Heart right ventricle (tissue), 16 donors: ENCODE measurements at places on chromosomes 16 and 17. TPM values are rescaled to one million over a fixed set of nuclear protein-coding genes. Genes with fewer than 3 reads are reported as not detected.

Gene CAPNS2
- polyA plus RNA-seq = 0.06 TPM

DNA sequence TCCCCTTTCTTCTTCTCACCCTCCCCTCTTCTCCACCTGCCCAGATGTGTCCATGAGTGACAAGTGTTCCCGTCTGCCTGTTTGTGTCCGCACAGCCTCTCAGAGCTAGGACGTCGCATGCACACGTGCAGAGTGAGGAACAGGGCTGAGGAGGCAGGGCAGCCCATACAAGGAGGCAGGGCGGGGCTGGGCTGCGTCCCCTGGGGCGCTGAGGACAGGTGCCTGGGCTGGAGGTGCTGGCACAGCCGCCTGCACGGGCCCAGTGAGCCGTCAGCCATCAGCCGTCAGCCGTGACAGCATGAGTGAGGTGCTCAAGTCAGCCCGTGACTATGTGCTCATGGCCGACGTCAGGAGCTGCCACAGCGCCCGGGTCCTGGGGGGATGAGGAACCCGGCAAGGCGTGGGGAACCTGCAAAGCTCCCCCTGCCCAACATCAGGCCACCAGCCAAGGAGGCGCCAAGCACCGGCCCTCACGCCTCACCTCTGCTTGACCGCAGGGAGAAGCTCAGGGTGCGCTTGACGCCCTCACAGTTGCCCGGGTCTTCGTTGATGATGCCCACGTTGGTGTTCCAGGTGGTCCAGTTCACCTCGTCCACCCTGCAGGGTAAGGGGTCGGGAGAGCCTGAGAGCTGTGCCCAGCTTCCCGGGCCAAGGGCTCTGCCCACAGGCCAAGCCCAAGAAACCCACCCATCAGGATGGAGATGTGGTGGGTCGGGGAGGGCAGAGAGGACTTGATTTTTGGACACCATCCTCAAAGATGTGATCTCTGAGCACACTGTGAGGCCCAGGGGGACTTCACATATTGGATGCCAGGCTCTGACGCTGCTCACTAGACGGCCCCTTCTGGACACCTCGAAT lies 13.7 kb upstream of the TRPV3 start:
- DNase-seq = no peak

Gene KCNH6
- not detected for polyA plus RNA-seq

GRCh38 chr17:80881306-80881705 lies 110.3 kb upstream of the CHMP6 start:
- no peak for DNase-seq

DNA sequence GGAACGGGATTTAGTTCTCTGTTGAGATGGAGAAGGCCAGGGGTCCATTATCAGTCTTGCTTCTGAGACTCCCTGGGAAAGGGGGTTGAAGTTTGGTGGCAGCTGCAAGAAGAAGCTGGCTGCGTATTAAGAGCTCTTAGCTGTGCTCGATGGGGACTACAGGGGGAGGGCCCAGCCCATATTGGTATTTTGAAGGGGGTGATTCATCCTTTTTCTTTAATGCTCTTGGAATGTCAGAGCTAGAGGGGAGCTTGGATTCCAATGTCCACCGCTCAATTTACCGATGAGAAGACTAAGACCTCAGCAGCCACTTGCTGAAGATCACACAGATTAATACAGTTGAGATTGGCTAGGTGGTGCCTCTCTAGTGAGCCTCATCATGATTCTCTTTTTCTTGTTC lies 5.0 kb downstream of the NOG start:
- DNase-seq = no peak

Gene PRR35
- not detected for polyA plus RNA-seq

DNA sequence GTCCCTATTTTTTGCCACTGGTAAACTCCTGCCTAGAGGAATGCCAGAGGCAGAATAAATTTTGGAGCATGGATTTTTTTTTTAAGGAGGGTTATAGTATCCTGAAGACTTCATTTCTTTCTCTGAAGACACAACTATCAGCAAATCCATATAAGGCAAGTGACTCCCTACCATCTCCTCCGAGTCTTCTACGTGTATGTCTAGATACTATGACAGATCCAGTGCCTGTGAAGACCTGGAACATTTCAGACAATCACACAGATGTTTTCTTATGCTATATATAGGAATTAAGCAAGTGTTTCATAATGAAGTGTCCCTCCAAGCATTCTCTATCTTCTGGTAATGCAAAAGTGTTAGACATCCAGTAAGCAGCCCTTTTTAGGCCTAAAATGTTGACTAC lies 255.5 kb upstream of the TBX2 start:
- no peak for DNase-seq

GRCh38 chr16:88014954-88015805 lies 63.9 kb downstream of the BANP start:
- DNase-seq = no peak

DNA sequence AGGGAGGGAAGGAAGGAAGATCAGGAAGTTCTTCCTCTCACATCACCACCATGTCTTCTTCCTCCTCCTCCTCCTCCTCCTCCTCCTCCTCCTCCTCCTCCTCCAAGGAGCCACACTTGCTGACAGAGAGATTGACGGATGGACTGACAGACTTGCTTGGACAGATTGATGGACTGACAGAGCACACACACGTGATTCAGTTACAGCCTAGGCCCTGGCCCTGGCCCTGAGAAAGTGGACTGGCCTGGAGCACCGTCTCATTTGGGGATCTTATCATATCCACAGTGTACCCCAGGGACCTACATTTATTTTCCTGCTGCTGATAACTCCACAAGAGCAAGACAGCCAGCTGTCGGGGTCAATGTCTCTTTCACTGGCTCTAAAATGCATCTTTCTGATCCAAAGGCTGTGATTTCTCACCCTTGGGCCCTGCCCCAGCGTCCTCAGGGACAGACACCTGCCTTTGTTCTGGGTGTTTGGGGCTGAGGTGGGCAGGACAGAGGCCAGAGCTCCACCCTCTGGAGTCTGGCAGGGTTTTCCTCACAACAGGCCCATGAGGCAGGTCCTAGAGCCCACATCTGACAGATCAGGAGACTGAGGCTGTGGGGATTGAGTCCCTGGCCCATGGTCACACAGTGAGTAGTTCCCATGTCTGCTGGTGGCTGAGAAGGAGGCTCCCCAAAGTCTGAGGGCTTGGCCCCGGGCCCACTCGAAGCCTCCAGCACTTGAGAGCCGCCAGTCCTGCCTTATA lies 2.3 kb upstream of the P2RX1 start:
- no peak for DNase-seq

GRCh38 chr17:78479369-78479768 lies 97.8 kb downstream of the DNAH17 start:
- no peak for DNase-seq

DNA sequence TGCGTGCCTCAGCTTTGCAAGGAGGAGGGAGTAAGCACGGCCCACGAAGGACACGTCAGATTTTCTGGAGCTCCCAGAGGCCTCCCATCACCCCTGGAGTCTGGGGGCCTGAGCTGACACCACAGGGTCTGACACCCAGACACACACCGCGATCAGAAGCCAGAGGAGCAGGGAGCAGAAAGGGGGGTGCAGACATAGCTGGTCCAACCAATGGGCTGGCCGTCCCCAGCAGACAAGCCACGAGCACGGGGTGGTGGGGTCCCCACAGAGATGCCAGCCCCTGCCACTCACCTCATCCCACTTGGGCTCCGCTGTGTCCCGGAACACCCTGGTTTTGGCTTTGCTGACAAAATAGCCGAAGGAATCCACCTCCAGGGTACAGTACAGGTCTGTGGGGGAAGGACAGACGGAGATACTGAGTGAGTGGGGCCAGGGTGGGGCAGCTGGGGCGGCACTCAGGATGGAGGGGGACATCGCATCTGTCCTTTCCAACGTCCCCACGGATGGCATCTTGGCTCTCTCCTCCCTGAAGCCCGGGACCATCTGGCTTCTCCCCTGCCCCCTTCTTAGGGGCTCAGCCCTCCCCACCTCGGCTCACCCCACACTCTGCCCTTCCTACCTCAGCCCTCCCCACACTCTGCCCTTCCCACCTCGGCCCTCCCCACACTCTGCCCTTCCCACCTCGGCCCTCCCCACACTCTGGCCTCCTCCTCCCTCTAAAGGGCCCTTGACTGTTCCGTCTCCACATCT lies 53.5 kb downstream of the TIMM22 start:
- peak; percentile 4 for DNase-seq

DNA sequence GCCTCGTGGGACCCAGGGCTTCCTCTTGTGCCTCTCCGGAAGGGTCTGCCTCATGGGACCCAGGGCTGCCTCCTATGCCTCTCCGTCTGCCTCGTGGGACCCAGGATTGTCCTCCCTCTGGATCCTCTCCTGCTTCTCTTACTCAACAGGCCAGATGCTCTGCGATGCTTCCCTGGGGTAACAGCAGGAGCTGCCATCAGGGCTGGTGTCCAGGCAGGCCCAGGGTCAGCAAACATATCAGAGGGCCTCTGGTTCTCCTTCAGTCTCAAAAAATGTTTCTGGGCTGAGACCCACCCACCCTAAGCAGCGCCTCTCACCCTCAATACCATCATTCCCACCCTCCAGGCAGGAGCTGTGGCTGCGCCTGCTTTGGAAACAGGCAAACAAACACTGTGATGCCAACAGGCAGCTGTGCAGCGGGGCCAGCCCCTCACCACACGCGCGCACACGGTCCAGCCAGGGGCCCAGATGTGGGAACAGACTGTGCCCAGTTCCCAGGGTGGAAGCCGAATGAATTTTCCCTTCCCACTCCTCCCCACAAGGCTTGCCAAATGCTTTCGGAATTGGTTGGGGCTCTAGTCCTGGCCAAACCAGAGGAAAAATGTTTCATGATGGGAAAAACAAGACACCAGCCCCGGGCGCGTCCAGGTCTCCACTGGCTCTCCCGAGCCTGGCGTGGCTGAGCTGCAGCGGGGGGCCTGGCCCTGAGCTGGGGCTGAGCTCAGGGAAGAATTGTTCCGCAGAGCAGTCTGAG lies 11.3 kb downstream of the TIMM22 start:
- DNase-seq = peak; percentile 60
